ENCODE measurements at places on chromosomes 1 and 21. TPM values are rescaled to one million over a fixed set of nuclear protein-coding genes. Genes with fewer than 3 reads are reported as not detected.

CHI3L2 gene
- total RNA-seq, result 23.6 TPM

DNA sequence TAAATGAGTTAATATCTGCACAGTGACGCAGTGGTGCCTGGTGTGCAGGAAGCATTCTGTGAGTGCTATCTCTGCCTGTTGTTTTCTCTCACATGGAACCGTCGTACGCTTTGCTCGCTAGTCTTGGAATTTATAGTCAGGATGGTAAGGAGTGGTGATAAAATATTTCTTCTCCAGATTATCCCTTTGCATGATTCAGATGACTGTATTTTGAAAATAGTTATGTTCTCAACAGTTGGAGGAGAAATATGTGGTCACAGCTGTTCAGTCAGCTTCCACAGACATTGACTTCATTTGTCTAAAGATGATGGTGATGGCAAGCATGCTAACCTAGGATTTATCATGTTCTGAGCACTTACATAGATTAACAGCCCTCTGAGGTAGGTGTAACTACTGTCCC is 41.3 kb upstream of the VAMP3 start:
- no peaks in the 10 kb centered on the region for H3K27me3 ChIP-seq
- H3K4me3 ChIP-seq, result no peak overlapping the region
- no peak for DNase-seq
- peaks cover 7% of the 10 kb centered on the region for H3K4me1 ChIP-seq
- H3K36me3 ChIP-seq, result peaks cover 7% of the 10 kb centered on the region

GRCh38 chr1:229194096-229194495 is 76.8 kb upstream of the RAB4A start:
- H3K4me3 ChIP-seq, result no peak overlapping the region
- peaks cover 3% of the 10 kb centered on the region for H3K27me3 ChIP-seq
- no peaks in the 10 kb centered on the region for H3K36me3 ChIP-seq
- no peak for DNase-seq
- no peaks in the 10 kb centered on the region for H3K4me1 ChIP-seq
- no peak overlapping the region for H3K27ac ChIP-seq

GRCh38 chr21:14308234-14308633 is 74.7 kb downstream of the HSPA13 start:
- no peak overlapping the region for H3K27ac ChIP-seq
- peaks cover 2% of the 10 kb centered on the region for H3K27me3 ChIP-seq
- H3K36me3 ChIP-seq, result no peaks in the 10 kb centered on the region
- no peak overlapping the region for H3K4me3 ChIP-seq
- no peak for DNase-seq
- H3K4me1 ChIP-seq, result peaks cover 4% of the 10 kb centered on the region

DNA sequence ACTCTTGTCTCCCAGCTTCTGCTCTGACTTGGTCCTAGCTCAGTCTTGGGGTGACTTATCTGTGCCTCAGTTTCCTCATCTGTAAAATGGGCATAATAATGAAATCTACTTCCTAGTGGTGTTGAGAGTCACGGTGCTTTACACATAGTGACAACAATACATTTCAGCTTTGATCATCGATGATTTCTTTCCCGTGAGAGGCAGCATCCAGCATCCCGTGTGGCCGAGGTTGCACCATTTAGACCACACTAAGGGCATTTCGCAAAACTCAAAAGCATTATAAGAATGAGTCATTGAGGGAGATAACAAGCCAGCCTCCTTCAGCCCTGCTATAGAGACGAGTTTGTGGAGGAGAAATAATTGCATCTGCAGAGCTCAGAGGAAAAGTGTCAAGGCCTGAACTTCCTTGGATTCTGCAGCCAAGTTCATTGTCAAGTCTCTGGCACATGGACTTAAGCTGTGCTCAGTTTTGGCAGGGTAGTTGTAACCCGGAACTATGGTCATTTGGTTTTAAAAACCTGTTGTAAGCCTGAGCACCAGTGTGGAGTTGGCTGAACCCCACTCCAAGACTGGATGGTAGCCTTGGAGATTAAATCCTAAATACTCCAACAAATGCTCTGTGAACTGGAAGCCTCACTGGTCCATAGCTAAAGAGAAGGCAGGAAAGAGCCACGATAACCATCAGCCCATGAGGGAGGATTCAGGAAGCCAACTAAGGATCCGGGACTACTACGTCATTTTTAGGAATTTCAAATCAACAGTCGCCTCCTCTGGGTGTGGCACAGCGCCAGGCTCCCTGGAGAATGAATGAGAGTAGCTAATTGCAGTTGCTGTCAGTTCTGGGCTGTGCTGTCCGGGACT is 64.2 kb downstream of the TCP10L start:
- no peak overlapping the region for H3K27ac ChIP-seq
- peaks cover 6% of the 10 kb centered on the region for H3K27me3 ChIP-seq

GRCh38 chr1:202540014-202540413 is 170.2 kb downstream of the SYT2 start:
- H3K27ac ChIP-seq, result no peak overlapping the region
- no peak for DNase-seq
- no peaks in the 10 kb centered on the region for H3K36me3 ChIP-seq

DNA sequence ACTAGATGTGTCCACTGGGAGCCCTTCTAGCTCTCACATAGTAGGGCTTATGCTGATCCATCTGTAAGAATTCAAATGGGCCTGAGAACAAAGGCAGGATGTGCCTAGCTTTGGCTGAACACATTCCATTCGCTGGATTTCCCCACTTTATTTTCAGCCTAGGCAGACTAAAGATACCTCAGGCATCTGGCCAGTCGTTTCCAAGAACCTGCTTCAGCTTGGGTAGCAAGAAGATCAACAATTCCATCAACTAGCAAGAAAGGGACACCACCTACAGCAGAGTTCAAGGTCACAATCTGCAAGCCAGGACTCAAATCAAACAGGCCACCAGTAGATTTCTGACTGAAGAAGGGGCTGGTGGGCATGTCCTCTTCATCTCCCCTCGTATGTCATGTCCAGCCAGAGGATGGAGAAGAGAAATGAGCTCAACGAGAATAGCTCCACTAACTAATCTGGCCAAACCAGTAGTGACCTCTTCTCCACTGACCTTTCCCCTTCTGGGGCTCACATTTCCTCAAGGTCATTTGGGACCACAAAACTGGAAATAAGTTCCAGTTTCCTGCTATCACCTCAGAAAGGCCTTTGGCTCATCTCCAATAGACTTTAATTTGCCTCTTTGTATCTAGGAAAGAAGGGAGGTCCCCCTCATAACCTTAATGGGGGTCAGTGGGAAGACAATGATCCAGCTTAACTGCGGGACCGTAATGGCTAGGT is 14.2 kb downstream of the TXNIP start:
- H3K27ac ChIP-seq, result no peak overlapping the region
- no peak for DNase-seq
- H3K4me3 ChIP-seq, result no peak overlapping the region

DNA sequence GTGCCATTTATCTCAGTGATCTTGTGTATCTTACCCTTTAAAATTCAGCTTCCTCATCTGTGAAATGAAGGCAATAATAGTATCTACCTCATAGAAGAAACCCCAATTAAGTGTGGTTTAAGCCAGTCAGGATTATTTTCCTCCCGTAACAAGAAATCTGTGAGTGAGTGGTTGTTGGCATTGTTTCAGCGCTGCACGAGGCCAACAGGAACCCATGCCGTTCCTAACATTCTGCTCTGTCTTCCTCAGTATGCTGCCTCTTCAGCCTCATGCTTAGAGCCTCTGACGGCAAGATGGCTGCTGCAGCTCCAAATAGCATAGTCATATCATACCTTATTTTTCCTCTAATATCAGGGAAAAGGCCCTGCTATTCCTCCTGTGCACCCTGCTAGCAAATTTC is 289.7 kb downstream of the TM2D1 start:
- no peak overlapping the region for H3K27ac ChIP-seq
- H3K36me3 ChIP-seq, result no peaks in the 10 kb centered on the region
- DNase-seq, result no peak
- H3K4me1 ChIP-seq, result no peaks in the 10 kb centered on the region
- H3K4me3 ChIP-seq, result no peak overlapping the region

DNA sequence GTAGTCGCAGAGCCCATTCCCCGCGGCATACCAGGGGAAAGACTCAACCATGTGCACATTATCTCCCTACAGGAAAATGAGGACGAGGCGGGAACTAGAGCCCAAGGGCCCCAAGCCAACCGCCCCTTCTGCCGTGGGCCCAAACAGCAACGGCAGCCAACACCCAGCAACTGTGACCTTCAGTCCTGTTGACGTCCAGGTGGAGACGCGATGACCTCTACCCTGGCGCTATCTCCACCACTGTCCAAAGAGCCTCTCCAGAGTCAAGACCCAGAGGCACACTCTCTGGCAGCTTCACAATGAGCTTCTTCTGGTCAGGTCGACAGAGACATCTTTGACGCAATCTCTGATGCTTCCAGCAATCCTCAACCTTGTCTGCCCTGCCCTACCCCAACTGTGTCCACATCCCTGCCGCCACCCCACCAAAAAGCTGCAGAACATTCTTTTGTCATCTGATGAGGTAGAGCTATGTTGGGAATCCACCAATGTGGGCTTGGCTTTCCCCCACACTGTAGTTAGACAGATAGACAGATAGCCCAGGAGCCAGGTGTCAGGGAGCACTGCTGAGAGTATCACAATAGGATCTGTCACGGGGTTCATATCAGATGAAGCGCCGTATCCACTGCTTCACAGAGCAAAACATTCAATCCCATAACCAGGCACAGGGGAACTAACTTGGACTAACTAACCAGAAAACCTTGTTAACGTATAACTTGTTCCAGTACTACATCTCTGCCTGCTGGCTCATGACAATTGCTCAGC is 37.4 kb upstream of the SRRM1 start:
- no peaks in the 10 kb centered on the region for H3K4me1 ChIP-seq
- H3K27ac ChIP-seq, result no peak overlapping the region
- no peak overlapping the region for H3K4me3 ChIP-seq
- peaks cover 2% of the 10 kb centered on the region for H3K27me3 ChIP-seq

DNA sequence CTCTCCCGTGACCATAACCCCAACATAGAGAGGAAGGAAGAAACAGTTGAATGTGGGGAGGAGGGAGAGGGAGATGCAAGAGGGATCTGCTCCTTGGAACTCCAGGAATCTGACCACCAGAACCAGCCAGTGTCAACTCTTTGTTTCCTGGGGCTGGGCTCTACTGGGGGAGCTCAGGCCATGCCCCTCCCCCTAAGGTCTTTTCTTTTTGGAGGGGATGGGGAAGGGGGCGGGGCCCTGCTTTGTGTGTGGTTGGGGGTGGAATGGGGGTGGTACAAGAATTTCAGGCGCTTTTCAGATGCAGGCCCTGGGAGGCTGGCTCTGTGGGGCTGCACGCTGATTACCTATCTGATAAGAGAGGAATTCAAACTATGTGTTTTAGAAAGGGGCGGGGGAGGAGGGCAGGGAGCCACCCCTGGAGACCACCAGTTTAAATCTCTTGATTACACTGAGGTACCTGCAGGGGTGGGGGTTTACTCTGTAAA is 8.3 kb downstream of the LIN28A start:
- H3K4me3 ChIP-seq, result no peak overlapping the region
- no peaks in the 10 kb centered on the region for H3K4me1 ChIP-seq
- H3K27me3 ChIP-seq, result peaks cover 16% of the 10 kb centered on the region
- no peak for DNase-seq

DNA sequence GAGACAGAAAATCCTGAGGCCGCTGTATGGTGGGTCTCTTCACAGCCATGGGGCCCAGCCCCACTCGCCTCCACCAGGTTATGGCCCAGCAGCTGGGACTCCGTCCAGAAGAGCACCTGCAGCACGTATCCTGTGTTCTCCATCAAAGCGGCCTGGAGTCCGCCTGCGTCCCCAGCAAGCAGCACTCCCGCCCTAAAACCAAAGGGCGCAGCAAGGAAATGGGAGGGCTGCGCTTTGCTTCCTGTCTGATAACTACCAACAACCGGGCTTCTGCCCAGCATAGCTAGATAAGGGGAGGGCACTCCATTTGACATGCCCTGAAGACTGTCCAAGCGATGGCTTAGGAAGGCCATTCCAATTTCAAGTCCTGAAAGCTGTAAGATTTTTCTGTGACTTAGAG is 119.9 kb downstream of the KCNJ15 start:
- no peaks in the 10 kb centered on the region for H3K4me1 ChIP-seq
- no peak for DNase-seq
- no peaks in the 10 kb centered on the region for H3K27me3 ChIP-seq
- H3K36me3 ChIP-seq, result no peaks in the 10 kb centered on the region
- H3K4me3 ChIP-seq, result no peak overlapping the region

DNA sequence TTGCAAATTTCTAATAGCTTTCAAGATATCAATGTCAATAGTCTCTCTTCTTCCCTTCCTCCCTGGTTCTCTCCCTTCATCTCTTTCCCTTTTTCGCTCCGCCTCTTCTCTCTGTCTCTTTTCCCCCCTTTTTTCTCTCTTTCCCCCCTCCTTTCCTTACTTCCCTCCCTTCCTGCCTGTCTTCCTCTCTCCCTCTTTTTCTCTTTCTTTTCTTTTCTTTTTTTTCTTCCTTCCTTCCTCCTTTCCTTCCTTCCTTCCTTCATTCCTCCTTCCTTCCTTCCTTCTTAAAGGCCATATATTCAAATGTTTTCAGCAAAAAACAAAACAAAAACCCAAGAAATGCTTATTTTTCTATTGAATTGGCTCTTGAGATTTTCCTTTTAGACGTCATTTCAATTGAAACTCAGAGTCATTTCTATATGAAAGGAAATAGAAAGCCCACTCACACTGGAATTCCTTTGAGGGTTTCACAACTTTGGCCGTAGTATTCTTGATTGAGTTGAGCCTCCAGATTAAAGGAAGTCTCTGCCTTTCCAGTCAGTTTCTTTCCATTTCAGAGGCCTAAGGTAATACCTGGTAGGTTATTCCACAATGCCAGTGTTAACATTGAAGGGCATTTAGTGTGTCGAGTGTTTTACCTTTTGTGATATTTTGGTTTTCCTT is 551.5 kb downstream of the LMO4 start:
- no peak overlapping the region for H3K4me3 ChIP-seq
- no peaks in the 10 kb centered on the region for H3K27me3 ChIP-seq
- H3K36me3 ChIP-seq, result no peaks in the 10 kb centered on the region
- DNase-seq, result no peak
- no peak overlapping the region for H3K27ac ChIP-seq

- H3K4me1 ChIP-seq, result no peaks in the 10 kb centered on the region
- no peak overlapping the region for H3K27ac ChIP-seq
- no peaks in the 10 kb centered on the region for H3K36me3 ChIP-seq
Observed at GRCh38 chr1:192303029-192303428, 13.8 kb upstream of the RGS21 start.

DNA sequence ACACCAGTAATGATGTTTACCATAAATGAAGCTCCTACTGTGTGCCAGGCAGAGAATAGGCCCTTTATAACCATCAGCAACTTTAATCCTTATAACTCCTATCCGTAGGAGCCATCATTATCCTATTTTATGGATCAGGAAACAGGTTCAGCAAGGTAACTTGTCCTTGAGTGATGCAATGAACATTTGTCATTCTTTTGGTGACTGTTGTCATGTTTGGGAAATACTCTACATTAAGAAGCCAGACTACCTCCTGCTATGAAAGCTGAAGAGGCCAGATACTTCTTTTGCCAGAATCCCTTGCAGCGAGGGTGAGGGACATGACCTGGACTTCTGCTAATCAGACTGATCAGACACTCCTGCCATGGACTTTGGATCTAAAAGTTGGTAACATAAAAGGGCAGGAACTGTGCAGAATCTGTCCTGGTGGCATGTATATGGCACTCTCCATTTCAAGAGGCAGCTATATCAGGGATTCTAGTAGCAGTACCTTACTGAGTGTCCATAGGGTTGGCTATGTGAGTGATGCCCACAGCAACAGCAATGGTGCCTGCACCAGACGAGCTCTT is 33.1 kb upstream of the SRRM1 start:
- H3K36me3 ChIP-seq, result no peaks in the 10 kb centered on the region
- peaks cover 2% of the 10 kb centered on the region for H3K27me3 ChIP-seq
- H3K4me3 ChIP-seq, result no peak overlapping the region
- no peak overlapping the region for H3K27ac ChIP-seq

GRCh38 chr21:46352164-46352515 is 28.2 kb downstream of the PCNT start:
- no peak overlapping the region for H3K4me3 ChIP-seq
- H3K4me1 ChIP-seq, result peaks cover 2% of the 10 kb centered on the region
- H3K27ac ChIP-seq, result no peak overlapping the region
- no peak for DNase-seq
- peaks cover 94% of the 10 kb centered on the region for H3K36me3 ChIP-seq
